T-cell (primary cell): ENCODE measurements at places on chromosomes 1 and 21.

DNA sequence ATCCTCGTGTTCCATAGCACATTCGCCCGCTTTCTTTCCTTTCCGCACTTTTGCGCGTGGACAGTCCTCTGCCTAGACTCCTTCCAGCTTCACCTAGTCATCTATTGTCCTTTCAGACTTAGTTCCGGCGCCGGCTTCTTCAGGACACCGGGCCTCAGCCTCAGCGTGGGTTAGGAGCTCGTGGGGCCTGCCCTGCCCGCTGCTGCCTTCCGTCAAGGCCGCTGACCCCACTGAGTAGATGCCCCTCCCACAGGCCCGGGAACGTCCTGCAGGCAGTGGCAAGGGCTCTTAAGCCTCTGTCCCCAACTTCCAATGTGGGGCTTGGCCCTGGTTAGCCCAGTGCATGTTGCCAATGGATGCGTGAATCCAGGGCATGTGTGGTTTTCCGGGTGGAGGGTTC is 11.4 kb downstream of the DMRTB1 start:
- no peak for DNase-seq

DNA sequence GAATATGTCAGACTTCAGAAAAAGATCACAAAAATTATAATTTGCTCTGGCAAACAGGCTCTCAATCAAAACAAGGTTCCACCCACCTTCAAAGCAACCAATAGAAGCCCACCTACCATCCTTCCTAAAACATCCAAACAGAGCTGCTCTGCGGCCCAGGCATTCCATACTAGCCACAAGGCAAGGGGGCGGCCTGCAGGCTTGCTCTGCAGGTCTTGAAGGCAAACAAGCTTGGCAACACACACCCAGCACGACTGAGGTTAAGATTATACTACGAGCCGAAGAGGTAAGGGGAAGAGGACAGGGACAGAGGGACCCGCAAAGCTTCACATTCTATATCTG is 207.3 kb downstream of the SLC45A1 start:
- DNase-seq = peak; percentile 55

- DNase-seq = no peak
Measured at GRCh38 chr1:205171369-205171768, 40.1 kb downstream of the DSTYK start.

DNA sequence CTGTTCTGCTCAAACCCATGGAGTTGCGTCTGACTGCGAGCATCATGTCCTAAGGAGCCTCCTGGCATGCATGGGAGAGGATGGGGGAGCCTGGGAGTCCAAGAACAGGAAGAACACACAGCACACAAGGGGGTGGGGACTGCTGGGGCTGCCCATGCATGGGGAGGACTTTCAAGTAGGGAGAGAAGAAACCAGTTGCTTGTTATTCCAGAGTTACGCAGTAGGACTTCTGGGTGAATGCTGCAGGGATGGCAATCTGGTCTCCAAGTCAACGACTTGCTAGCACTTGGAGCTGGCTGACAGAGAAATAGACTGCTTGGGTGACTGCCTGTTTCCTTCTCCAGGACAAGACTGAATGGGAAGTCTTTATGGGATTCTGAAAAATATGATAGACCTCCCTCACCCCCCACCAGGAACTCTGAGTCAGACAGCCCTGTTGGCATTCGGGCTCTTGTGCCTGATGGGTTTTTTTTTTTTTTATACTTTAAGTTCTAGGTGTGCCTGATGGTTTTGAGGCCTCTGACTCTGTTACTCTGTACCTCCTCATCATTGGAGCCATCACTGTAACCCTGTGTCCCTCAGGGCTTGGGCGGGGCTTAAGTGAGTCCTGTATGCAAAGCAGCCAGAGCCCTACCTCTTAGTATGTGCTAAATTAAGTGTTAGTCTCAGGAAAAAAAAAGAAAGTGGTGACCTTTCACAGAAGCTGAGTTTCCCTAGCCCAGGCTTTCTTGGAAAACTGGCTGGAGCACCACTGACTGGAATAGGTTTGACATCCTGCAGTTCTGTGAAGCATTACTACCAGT is 30.3 kb downstream of the MAP3K21 start:
- no peak for DNase-seq

- no peak for DNase-seq
Measured at GRCh38 chr1:170049176-170049800, 25.2 kb downstream of the KIFAP3 start.

DNA sequence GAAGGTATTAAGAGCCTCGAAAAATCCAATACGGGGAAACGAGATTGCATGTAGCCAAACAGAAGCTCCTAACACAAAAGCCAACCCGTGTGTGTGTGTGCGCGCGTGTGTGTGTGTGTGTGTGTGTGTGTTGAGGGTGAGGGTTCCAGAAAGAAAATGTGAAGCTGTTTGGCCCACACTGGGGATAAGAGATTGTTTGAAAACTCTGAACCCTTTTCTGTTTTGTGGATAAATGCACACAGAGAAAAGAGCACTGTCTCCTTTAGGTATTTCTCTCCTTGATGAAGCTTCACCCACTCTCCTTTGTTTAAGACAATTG is 1.9 kb downstream of the WLS start:
- DNase-seq = no peak

DNA sequence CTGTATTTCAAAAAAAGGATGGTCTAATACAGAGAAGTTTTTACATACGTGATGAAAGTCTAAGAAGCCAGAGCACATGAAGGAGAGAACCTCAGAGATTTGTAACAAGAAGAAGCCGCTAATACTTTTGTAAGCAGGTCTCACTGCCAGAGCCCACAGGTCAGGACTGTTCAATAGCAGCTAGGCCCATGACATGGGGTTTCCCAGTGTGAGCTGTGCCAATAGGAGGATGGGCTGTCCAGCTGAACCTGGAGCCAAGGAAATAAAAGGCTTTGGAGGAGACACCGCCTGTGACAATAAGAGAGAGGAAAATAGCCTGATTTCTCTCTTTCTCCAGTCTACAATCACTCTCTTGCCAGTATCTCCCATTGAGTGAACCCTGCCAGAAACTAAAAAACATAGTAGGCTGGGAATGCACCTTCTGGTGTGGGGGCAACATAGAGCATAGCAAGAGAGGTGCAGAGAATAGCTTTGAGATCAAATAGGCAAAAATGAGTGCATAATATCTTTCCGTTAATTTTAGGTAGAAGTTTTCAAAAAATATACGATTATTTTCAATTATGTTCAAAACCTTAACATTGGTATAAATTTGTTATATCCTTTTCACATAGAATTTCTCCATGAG is 360.3 kb downstream of the NEGR1 start:
- no peak for DNase-seq

DNA sequence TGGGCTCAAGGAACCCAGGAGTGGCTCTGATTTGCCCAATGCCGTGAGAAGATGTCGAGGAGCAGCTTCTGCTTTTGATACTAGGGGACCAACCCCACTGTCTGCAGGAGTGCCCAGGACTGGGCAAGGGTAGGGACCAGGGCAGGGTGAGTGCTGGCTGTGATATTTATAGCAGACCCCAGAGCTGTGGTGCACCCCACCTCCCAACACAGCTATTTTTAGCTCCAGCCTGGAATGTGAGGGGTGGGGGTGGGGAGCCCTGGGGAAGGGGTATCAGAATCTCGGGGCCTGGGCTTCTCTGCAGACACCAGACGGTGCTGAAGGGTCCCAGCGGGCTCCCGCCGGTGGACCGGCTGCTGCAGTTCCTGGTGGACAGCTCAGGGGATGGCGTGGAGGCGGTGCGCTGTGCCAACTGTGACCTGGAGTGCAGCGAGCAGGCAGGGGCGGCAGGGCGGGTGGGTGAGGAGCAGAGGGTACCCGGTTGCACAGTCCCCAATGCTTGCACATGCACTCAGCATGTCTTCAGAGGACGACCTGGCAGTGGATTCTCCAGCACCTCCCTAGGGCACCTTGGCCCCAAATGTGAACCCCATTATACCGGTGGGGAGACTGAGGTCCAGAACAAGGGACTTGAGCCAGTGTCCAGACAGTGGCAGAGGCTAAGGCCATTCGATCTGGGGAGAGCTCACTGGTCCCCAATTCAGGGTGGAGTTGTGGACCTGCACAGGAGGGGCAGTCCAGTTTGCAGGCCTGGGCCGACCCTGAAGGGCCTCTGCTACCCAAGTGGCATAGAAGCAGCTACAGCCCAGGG is 1.4 kb downstream of the RNF207 start:
- DNase-seq = no peak

DNA sequence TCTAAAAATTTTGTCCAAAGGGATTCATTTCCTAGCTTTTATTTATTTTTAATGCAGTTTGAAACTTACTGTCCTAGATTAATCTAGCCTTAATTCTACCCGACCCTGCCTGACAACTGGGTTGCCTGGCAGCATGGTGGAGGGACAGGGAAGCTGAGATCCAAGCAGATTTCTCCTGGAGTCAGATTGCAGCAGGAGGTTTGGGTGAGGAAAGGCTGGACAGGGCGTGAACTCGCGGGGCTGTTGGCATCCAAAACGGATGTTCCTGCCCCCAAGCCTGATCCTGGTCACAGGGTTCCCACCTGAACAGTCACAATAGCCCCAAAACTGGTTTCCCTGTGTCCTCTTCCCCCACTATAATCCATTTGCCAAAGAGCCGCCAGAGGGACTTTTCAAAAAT is 23.2 kb downstream of the TCEA3 start:
- DNase-seq = no peak

GRCh38 chr1:23466423-23466989 is 17.5 kb downstream of the ASAP3 start:
- no peak for DNase-seq

- DNase-seq = no peak
Measured at GRCh38 chr1:205350691-205351141, 6.0 kb downstream of the KLHDC8A start.

GRCh38 chr1:30311749-30312148 is 411.6 kb downstream of the MATN1 start:
- DNase-seq = no peak

- DNase-seq = no peak
Measured at GRCh38 chr1:156391366-156391677, 22.3 kb downstream of the RHBG start.

DNA sequence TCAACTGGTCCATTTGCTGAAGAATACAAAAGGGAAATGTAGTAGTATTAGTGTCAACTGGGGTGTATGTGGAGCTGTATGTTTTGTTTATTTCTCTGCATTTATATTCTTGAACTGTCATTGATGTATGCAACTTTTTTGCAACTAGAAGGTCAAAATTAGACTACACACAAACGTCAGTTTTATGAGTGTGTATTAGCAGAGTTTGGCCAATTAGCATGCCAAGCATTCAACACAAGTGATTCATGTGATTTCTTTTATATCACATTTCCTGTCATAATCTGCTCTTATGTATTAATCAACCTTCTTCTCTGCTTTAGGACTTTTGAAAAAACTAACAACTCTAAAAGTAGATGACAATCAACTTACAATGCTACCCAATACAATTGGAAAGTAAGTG is 211.1 kb downstream of the LRRC40 start:
- no peak for DNase-seq

- no peak for DNase-seq
Measured at GRCh38 chr1:239778208-239778813, 313.4 kb upstream of the FMN2 start.

DNA sequence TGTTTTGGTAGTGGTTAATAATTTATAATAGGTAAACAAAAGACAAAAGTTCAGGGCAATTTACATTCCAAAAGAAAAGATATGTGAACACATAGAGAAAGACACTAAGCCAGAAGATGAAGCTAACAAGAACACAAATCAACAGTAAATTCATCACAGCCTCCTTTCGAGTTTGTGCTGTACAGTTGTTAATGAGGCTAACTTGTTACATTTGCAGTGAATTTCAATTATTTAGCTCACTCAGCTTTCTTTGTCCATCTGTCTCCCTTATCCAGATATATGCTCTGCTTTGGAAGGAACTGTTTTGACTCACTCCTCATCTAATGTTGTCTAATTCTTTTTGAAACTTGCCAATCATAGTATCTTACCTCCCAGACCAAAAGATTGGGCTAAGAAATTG is 423.3 kb upstream of the OLFM3 start:
- DNase-seq = no peak

DNA sequence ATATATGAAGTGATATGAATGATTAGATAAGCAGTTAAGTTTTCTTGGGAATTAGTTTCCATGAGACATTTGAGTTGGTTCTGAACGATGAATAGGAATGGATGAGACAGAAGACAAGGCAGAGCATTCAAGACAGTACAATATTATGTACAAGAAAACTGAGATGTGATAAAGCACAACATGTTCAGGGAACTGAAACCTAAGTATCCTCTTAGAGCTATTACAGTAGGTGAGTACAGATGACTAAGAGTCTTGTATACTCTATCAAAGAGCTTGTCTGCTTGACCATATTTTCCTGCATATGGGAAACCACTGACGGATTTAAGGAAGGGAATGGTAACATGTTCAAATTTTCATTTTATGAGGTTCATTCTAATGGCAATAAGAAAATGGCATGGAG is 61.6 kb downstream of the NME7 start:
- DNase-seq = no peak

DNA sequence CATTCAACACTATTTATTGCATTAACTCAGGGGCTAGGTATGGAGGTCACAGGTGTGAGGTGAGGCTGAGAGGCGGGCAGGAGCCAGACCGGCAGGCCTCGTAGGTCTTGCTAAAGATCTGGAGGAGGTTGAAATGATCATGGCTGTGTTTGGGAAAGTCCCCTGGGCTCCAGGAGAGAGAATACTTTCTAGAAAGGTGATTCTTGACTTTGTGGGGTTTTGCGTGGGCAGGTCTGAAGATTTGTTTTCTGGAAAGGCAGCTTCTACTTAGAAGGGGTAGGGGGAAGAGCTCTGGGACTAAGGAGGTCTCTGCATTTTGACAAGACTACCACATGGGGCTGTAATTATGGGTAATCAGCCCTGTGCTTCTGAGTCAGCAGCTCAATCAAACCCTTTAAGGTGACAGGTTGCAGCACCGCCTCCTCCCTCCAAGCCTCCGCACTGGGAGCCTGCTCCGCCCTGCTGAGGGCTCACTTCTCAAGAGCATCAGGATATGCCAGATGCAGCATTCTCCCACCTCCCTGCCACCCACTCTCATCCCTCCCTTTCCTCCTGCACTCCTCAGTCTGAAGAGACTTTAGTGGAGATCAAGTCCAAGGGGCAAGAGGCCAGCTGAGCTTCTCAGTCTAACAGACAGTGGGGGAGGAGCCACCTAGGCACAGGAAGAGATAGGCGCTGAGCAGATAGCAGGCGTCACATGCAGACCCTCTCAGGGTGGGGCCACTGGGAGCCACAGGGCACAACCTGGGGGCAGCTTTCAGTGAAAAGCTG is 30.5 kb downstream of the SLC30A1 start:
- DNase-seq = no peak

GRCh38 chr21:42107881-42108553 is 36.9 kb downstream of the UMODL1 start:
- DNase-seq = peak; percentile 43

GRCh38 chr1:114009393-114009792 is 30.1 kb downstream of the OLFML3 start:
- DNase-seq = no peak

GRCh38 chr21:44052830-44053226 is 40.7 kb downstream of the TRAPPC10 start:
- DNase-seq = no peak

DNA sequence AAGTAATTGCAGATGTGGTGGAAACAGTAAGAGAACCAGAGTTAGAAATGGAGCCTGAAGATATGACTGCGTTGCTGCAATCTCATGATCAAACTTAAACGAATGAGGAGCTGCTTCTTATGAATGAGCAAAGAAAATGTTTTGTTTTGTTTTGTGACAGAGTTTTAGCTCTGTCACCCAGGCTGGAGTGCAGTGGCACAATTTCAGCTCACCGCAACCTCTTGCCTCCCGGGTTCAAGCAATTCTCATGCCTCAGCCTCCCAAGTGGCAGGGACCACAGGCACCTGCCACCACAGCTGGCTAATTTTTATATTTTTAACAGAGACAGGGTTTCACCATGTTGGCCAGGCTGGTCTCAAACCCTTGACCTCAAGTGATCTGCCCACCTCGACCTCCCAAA is 53.3 kb upstream of the NFASC start:
- no peak for DNase-seq
